ENCODE measurements at places on chromosomes 4 and X.

GRCh38 chr4:147899512-147899911 lies 167.6 kb downstream of the ARHGAP10 start:
- DNase-seq: no peak

- DNase-seq: no peak
These were observed 128.9 kb downstream of the SH3KBP1 start for GRCh38 chrX:19758539-19758938.

GRCh38 chrX:21503593-21503992 lies 129.4 kb downstream of the CNKSR2 start:
- DNase-seq: no peak

DNA sequence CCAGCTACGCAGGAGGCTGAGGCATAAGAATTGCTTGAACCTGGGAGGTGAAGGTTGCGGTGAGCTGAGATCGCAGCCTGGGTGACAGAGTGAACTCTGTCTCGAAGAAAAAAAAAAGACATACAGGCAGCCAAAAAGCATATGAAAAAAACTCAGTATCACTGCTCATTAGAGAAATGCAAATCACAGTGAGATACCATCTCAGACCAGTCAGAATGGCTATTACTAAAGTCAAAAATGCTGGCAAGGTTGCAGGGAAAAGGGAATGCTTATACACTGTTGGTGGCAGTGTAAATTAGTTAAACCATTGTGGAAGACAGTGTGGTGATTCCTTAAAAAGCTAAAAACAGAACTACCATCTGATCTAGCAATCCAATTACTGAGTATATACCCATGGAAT lies 123.1 kb downstream of the CHIC2 start:
- no peak for DNase-seq

DNA sequence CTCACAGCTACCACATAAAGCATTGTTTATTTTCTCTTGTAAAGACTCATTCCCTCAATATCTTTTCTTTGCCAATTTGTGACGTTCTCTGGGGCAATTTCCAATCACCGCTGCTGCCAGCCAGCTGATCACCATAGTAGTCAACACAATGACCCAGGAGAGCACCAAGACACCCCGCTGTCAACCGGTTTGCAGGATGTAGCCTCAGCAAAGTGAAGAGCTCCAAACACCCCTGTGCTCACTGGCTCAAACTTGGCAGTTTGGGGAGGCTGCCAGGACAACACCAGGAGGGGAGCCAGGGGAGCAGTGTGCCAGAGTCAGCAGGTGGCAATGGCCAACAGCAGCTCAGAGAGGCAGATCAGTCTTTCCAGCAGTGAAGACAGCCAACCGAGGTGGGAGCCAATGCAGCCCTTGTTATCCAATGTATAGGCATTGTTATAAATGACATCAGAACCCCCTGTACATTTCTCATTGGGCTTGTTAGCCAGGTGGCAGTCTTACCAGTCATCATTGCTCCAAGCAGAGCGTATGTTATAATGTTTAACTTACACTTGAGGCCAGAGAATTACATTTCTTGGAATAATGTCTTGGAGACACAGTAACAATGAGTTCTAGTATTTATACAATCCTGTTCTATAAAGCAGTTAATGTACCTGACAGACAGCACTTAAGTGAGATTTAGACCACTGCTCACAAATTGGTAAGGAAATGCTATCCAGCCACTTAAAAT lies 274.9 kb upstream of the GK2 start:
- no peak for DNase-seq

GRCh38 chrX:46634577-46634976 lies 61.0 kb downstream of the CHST7 start:
- DNase-seq: no peak

- DNase-seq: no peak
These were observed 27.8 kb downstream of the RASL11B start for GRCh38 chr4:52889778-52890520.

GRCh38 chrX:87941841-87942240 lies 424.2 kb downstream of the KLHL4 start:
- DNase-seq: no peak

DNA sequence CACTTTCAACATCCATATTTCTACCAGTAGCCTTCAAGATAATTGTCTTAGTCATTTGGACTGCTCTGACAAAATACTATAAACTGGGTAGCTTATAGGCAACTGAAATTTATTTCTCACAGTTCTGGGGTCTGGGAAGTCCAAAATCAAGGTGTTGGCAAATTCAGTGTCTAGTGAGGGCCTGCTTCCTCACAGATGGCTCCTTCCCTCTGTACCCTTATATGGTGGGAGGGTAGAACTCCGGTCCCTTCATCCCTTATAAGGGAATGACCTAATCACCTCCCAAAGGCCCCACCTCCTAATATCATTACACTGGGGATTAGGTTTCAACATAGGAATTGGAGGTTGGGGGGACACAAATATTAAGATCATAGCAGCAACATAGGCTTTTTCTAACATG lies 7.4 kb upstream of the TBC1D25 start:
- DNase-seq: no peak

DNA sequence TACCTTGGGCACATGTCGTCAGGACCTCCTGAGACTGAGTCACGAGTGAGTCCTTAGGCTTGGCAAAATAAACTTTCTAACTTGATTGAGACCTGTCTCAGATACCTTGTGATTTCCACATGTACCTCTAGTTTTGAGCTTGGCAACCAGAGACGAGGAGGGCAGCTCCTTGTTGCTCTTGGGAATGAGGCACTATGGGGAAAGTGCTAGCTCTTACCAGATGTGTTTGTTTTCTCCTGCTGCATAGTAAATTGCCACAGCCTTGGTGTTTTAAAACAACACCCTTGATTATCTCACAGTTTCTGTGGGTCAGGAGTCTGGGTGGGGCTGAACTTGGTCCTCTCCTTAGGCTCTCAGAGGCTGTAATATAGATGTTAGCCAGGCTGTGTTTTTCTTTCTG lies 59.1 kb upstream of the MAML3 start:
- DNase-seq: no peak

GRCh38 chr4:121674696-121675095 lies 22.1 kb downstream of the ANXA5 start:
- no peak for DNase-seq

DNA sequence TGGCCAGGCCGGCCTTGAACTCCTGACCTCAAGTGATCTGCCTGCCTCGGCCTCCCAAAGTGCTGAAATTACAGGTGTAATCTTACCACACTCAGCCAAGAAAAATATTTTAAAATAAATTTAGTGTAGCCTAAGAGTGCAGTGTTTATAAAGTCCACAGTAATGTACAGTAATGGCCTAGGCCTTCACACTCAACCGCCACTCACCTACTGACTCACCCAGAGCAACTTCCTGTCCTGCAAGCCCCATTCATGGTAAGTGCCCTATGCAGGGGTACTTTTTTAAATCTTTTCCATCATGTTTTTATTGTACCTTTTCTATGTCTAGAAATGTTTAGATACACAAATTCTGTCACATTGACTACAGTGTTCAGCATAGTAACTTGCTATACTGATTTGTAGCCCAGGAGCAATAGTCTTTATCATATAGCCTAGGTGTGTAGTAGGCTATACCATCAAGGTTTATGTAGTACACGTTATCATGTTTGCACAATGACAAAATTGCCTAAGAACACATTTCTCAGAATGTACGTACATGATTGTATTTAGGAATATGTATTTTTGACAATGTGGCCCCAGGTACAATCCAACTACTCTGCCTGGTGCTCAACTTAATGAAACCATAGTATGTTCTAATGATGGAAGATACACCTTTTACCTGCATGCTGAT lies 455.2 kb downstream of the PCDH7 start:
- no peak for DNase-seq

- no peak for DNase-seq
These were observed 117.4 kb upstream of the ZC4H2 start for GRCh38 chrX:65093658-65094057.

DNA sequence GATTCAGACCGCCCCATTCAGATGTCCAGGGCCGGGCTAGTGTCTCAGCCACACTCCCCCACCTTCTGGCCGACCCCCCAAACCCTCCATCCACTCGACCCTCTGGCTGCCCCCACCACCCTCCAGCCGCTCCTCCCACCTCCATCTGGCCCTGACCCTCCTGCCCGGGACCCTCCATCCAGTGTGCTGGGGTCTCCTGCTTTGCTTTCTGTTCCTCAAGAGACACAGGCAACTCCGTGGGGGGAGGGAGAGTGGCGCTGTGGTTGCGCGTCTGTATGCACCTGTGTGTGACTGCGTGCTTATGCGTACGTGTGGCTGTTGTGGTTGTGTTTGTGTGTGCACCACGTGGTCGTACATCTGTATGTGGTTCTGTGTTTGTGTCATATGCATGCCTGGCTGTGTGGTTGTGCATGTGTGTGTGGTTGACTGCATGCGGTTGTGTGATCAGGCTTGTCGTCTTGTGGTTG lies 33.3 kb downstream of the CPLX1 start:
- DNase-seq: no peak

DNA sequence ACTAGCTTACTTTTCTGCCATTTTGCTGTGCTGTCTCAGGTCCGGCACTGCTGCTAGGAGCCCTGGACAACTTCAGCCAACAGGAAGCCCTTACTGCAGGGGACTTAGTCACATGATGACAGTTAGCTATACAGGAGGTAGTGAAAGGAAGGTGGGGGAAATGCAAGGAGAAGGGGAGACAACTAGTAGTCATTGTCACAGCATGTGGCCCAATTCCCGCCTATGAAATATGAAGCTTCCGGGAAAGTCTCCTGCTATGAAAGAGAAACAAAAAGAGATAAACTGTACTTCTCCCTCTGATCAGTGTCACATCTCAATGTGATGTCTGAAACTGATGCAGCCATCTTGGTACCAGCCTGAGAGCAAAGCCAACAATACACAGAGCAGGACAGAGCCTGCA lies 71.6 kb downstream of the AMELX start:
- DNase-seq: no peak

- no peak for DNase-seq
These were observed 27.5 kb downstream of the JAKMIP1 start for GRCh38 chr4:6172927-6173200.

DNA sequence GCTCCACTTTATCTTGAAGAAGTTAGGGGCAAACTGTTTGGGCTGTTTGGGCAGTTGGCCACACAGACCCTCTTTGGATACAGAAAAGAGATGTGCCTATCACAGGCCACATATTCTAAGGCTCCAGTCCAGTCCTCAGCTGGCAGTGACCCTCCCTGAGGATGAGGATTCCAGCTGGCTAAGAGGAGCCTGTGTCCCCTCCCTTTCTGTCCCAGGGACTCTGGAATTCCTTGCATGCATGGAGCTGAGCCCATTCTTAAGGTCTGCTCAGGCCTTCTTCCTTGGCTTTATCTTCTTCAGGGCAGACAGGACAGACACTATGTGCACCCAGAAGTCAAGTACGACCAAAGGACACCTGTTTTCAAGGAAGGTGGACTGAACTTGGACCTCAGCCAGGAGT lies 23.8 kb upstream of the GK2 start:
- no peak for DNase-seq

DNA sequence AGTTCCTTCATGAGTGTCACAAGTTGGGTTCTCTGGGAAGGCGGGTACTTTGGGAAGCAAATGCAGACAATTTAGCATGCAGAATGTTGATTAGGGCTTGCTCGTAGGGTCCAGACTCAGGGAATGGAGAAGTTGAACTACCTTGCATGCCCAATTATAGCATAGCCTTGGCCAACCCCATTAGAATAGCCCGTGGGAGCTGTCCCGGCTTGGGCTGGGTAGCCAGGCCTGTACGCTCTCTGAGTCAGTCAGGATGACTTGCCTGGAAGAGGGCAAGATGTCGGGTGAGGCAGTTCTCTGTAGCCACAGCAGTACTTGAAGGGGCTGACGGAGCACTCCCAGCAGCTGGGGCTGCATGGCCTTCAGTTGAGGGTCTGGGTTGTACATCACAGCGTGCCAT lies 19.5 kb downstream of the KIAA0232 start:
- DNase-seq: no peak

DNA sequence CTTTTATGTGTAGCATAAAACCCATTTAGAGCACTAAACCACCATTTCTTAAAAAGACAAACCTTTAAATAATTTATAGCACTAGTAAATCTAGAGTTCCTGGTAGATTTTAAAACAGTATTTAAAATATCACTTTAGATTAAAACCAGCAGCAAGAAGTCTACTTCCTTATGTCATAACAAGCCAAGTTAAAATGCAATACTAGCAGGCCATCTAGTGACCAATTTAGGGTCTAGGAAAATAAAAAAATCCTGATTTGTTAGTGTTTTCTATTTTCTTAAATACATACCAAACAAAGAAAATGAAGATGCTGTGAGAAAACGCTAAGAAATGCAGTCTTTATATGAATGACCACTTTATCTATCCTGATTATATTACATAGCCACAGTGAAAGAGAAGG lies 53.9 kb downstream of the PAPSS1 start:
- no peak for DNase-seq

- no peak for DNase-seq
These were observed 256.1 kb upstream of the GIMD1 start for GRCh38 chr4:106624671-106625070.

DNA sequence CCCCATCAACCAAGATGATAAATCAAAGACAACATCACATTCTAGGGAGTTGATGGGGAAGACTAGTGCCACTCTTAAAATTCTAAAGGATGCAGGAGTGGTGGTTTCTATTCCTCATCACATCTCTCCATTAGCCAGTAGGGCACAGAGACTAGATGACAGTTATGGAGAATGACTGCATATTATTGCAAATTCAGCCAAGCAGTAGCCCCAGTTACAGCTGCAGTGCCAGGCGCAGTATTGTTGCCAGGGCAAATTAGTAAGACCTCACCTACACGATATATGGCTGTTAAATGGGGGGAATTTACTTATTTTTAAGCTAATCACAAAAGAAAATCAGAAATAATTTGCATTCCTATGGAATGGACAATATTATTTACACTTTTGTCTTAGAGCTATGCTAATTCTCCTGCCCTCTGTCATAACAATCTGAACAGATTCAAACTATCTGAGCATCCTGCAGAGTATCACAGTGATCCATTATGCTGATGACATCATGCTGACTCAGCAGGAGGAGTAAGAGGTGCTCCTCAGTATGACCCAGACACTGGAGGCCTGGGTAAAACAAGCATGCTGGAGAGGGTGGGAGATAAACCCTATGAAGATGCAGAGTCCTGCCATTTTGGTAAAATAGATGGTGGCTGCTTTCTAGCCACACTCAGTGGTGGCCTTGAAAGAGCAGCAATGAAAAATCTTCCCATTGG lies 24.7 kb downstream of the ETNPPL start:
- DNase-seq: no peak

All from iPS DF 19.7 (cell line).